ENCODE measurements at places on chromosomes 7 and 10.

- DNase-seq = peak; percentile 24
Observed at GRCh38 chr10:4686644-4686996, 139.4 kb upstream of the AKR1E2 start.

DNA sequence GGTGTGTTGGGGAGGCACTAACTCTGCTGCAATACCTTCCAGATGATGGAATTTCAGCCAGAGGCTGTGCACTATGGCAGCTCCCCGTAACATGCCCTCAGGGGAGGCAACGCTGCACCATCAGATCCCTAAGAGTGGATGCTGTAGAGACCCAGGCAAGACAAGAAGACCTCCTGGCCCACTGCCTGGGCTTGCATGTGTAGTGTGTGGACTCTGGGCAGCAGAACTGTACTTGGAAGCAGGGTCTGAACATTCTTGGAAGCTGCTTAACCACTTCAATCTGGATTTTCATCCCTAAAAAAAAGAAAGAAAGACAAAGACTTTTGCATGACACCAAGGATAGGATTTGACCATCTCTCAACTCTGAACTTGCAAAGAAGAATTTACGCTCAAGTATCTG lies 297.5 kb upstream of the NRP1 start:
- DNase-seq = no peak

- DNase-seq = no peak
Observed at GRCh38 chr10:25797888-25798429, 136.1 kb upstream of the MYO3A start.

DNA sequence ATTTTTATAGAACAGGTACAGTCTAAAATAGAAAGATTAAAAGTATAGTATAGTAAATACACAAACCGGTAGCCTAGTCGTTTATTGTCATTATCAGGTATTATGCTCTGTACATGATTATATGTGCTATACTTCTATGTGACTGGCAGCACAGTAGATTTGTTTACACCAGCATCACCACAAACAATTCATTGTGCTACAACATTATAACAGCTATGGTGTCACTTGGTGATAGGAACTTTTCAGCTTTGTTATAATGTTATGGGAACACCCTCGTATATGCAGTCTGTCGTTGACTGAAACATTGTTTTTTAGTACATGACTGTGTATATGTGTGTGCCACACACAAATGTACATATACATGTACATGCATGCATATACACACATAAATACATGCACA lies 19.1 kb downstream of the ZNF365 start:
- no peak for DNase-seq

- no peak for DNase-seq
Observed at GRCh38 chr7:26213807-26214515, 12.4 kb downstream of the CBX3 start.

- DNase-seq = no peak
Observed at GRCh38 chr10:116748041-116748440, 5.7 kb upstream of the HSPA12A start.

GRCh38 chr10:76303682-76304316 lies 872.4 kb downstream of the LRMDA start:
- DNase-seq = peak; percentile 5

GRCh38 chr7:27615420-27616185 lies 47.1 kb downstream of the HIBADH start:
- DNase-seq = no peak

DNA sequence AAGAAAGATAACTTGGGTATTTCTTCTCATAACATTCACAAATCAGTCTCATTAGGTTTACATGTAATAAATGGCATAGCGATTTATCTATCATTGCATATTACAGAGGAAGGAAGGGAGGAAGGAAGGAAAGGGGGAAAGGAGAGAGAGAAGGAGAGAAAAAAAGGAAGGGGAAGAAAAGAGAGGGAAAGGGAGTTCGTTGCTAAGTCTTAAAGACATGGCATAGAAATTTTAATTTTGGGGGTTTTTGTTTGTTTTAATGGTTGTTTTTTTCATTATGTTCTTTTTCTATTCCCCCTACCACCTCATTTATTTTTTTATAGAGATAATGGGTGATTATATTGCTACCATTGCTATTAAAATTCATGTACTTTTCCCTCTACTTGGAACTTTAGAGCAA lies 604.3 kb downstream of the IPMK start:
- DNase-seq = no peak

DNA sequence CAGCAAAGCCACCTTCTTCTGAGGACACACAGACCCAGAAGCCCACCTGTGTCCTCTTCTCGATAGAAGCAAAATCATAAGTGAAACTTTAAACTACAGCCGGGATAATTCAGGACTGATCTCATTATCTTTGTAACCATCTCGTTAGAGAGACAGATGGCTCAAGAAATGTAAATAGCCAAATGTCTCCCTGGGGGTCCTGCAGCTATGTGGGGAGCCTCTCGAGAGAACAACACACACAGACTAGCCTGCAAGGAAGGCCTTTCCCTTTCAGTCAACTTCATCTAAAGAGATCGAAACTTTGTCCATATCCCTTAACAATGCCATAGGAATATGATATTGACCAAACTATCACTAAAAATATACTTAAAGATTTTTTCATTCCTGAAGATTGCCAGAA lies 93.5 kb downstream of the VWC2 start:
- DNase-seq = no peak

GRCh38 chr7:129771201-129771927 lies 159.8 kb downstream of the NRF1 start:
- DNase-seq = no peak

- no peak for DNase-seq
Observed at GRCh38 chr10:52019077-52019555, 295.0 kb upstream of the DKK1 start.

DNA sequence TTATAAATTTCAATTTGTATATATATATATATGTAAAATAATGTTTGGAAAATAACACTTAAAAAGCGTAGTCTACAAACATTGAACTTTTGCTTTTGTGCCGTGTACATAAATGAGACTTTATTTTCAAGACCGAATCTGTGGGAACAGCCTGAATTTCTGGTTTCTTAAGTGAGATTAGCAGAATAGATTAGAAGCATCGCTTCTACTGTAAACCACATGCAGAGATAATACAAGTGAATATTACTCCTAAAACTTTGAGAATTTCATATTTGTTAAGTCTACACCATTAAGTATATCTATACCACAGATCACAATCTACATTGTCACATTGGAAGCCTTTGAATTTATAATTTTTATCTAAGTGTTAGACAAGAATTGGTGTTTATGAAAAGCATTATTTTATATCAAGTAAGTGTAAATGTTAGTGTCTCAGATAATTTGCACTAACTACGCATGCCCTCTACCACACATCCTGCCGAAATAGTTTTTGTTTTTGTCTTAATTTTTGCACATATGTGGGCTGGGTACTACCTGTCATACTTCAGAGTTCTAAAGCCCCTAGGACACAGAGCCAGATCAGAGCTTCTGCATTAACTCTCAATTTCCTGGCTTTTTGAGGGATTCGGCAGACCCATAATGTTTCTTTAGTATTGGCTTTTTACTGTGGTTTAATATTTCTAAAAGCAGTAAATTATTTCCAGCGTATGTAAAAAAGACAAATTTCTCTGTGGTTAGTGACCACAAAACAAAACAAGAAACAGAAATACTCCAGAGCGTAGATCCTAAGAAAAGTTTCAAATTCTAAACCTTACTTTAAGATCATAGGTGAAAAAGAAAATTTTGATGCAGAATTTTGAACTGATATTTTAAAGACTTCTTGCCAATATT lies 20.0 kb downstream of the TWIST1 start:
- no peak for DNase-seq

DNA sequence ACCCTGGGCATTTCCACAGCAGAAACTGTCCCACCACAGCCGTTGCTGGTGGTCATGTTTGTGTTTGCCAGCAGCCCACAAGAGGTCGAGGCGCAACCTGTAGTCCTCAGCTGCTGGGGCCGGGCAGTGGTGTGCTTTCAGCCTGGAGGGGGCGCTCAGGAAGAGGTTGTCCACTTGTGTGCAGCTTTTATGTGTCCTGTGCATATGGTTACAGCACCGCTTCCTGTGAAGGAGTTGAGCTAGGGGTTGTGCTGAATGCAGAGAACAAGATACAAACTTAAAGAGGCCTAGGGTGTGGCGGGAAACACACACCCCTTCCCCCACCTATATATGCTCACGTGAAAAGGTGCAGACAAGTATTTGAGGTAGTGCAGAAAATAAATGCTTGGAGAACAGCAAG lies 29.5 kb upstream of the PFKFB3 start:
- DNase-seq = peak; percentile 17

DNA sequence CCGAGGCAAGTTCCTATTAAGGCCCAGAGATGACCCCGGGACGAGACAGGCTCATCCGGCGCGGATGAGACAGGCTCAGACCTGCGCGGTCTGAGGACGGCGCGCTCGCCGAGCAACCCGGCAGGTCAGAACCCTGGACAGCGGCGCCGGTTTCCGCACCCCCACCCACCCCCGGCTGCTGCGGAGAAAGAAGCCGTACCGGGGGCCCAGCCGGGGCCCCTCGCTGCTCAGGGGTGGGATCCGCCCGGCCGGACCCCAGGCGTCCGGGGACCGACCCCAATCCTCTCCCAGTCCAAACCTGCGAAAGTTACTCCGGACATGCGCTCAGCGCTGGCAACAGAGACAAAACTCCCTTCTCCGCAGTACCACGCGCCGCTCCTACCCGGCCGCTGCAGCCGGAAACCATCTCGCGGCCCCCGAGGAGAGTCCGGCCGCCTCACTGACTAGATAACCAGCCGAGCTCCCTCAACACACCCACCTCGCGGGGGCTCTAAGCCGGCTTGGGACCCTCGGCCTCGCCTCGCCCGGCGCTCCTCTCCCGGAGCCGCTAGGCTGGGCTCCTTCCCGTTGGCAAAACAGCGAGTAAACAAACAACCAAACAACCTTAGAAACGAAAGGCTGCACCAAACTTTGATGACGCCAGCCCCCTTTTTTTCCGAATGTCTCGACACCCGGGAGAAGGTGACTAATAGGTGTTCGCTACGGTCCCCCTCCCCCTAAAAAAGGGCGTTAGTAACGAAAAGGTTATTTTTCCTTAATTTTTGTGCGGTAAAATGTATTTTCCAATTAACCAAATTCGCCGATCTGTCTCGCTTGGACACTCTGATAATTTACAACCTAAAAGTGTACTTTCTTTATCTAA lies 2.3 kb upstream of the DRGX start:
- no peak for DNase-seq

GRCh38 chr10:124366825-124367224 lies 51.9 kb downstream of the OAT start:
- DNase-seq = no peak

GRCh38 chr10:119023553-119023868 lies 6.0 kb upstream of the NANOS1 start:
- DNase-seq = no peak

- no peak for DNase-seq
Observed at GRCh38 chr7:117659531-117660011, 179.7 kb downstream of the CFTR start.

GRCh38 chr7:5870311-5870710 lies 10.3 kb upstream of the OCM start:
- no peak for DNase-seq

DNA sequence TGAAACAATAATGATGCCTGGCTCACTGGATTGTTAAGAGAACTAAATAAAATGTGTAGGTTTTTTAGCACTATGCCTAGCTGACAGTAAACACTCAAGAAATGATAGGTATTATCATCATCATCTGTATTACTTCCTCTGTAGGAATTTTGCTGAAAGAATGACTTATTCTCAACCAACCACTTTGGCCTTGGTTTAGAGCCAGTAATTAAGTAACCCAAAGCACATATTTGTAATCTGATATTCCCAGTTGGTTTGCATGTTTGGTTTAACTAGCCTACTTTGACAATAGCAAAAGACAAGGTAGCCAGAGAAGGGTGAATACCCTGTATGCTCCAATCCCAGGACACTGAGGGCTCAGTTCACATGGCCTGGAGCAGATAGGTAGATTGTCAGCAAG lies 34.4 kb downstream of the BCAP29 start:
- DNase-seq = no peak

GRCh38 chr7:7816084-7816483 lies 97.7 kb upstream of the RPA3 start:
- DNase-seq = no peak

DNA sequence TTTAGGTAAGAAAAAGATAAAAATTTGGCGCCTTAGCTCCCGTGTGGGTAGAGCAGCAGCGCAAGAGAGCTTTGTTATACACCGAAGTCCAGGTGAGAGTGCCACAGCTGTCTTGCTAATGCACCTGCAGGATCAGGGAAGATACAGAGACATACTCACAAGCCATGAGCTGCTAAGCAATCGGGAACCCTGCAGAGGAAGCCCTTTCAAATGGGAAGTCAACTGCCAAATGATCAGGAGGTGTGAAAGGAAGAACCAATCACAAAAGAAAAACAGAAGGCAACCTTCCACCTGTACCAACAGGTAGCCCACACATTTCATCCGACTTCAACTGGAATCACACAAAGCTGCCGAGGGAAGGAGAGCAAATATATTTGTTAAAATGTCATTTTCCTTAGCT lies 610.5 kb upstream of the PFKP start:
- no peak for DNase-seq

DNA sequence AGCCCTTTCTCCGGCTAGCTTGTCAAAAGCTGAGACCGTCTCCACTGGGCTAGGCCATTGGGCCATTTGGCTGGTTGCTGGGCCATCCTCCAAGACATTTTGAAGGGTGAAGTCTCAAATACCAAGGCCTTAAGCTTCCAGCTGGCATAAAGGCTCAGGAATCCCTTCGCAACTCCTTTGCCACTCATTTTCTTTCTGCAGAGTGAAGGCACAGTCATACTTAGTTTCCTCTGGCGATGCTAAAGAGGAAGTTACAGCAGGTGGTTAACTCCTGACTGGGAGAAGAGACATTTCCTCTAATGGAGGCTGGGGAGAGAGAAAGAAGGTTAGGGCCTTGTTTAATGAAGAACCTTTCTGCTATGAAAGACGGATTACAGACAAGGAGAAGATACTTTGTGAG lies 4.8 kb upstream of the REPIN1 start:
- DNase-seq = no peak

- DNase-seq = peak; percentile 72
Observed at GRCh38 chr10:21495752-21496342, 29.6 kb downstream of the SKIDA1 start.

GRCh38 chr7:100888291-100888987 lies 1.1 kb downstream of the UFSP1 start:
- no peak for DNase-seq

DNA sequence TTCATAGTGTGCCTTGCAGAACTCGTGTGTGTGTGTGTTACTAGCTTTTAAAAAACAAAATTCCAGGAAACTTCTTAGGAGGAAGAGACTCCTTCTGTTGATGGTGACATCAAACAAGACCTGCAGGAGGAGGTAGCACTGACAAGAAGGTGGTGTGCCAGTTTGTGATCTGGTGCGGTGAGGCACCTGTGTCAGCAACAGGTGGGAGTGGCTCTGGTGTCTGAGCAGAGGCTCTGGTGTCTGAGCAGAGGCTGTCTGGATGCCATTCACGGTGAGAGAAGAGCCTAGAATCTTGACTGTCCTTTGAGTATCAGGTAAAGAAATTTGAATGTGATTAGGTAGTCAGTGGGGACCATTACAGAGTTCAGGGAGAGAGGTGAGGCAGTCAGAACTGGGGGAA lies 122.8 kb downstream of the INPP5A start:
- no peak for DNase-seq

- no peak for DNase-seq
Observed at GRCh38 chr7:46558482-46559193, 637.6 kb upstream of the IGFBP3 start.

GRCh38 chr7:132654150-132654549 lies 77.9 kb upstream of the PLXNA4 start:
- no peak for DNase-seq

Data from stimulated activated CD4-positive, alpha-beta T cell treated with anti-CD3 and anti-CD28 coated beads, Interleukin-12 subunit alpha, Interleukin-12 subunit beta, amount 100 ng/mL, for 24 hours (primary cell).